Calu3 (cell line): ENCODE measurements at places on chromosomes 5 and 9. TPM values are rescaled to one million over a fixed set of nuclear protein-coding genes. Genes with fewer than 3 reads are reported as not detected.

DNA sequence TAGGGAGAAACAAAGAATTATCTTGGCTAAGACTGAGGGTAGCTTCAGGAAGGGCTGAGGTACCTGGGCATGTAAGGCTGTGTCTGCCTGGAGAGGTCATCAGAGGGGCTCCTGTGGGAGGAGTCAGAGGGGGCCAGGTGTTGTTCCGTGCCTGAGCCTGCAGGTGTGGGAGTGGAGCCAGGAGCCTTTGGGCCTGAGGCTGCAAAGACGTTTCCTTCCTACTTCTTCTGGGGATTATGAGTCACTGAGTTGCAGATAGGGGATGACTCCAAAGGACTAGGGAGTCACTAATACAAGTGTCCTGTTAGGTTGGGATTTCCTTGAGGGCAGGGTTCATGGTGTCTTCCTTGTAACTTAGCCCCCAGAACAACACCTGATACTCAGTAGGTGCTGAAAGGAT, 391.1 kb downstream of the ARHGEF28 start:
- peak; percentile 75 for DNase-seq

DNA sequence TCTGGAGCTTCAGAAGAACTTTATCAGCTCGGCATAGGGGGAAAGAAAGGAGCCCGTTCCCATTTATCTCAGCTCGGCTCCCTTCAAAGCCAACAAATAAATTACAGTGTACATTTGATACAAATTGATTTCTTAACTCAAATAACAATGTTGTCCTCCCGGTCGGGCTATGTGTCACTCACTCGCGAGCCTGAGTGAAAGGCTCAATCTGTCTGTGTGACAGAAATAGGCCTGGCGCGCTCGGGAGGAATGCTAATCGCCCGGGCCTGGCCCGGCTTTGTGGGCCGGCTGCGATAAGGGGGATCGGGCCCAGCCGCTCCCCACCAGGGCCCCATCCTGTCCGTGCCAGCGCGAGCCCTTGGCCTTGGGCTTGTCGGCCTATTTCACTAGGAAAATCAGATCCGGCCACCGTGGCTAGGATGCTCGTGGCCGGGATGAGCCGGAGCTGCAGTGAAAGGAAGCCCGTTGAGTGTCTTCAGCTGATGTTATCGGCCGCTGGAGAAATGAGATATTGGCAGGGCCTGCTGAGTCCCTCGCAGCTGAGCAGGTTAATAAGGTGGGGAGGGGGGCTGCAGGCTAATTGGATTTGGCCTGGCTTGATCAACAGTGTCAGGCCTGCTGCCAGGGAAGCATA, 258.7 kb downstream of the IRX1 start:
- DNase-seq: no peak

DNA sequence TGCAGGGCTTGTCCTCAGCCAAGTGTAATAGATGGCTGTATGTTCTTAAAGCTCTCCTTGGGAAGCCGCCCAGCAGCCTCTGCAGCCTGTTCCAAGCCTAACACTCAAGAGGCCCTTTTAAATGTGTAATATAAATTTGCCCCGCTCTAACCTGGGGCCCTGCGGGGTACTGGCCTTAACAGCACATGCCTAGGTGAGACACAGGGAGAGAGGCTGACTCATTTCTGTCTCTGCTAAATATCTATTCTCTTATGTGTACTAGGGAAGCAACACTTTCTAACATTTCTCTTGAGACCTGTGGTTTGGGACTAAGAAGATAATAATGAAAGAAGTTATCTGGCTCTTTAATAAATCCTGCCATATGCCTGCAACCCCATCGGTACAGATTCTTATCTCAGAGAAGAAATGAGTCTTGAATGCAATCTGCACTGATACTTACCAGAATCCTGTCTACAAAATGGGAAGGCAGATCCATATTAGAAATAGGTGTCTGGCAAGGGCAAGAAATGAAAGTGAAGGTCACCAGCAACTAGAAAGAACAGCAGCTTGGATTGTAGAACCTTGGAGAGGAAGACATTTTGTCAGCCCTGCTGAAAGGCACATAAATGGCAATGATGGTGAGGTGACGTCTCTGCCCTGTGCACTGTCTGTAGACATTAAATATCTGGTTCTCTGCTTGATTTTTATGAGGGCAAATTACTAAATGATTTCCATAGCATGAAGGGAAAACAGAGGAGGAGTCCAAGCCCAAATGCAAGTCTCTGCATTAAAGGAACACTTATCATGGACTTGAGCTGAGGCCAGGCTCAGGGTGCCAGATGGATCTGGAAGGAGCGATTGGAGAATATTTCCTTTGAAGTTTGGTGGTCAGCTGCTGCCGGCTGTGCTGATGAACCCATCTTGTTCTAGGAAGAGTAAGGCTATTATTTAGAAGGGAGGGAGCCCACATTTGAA, 14.5 kb upstream of the TGFBI start:
- DNase-seq: no peak

- no peak for DNase-seq
Observed at GRCh38 chr9:87991151-87991870, 17.0 kb upstream of the CDK20 start.

DNA sequence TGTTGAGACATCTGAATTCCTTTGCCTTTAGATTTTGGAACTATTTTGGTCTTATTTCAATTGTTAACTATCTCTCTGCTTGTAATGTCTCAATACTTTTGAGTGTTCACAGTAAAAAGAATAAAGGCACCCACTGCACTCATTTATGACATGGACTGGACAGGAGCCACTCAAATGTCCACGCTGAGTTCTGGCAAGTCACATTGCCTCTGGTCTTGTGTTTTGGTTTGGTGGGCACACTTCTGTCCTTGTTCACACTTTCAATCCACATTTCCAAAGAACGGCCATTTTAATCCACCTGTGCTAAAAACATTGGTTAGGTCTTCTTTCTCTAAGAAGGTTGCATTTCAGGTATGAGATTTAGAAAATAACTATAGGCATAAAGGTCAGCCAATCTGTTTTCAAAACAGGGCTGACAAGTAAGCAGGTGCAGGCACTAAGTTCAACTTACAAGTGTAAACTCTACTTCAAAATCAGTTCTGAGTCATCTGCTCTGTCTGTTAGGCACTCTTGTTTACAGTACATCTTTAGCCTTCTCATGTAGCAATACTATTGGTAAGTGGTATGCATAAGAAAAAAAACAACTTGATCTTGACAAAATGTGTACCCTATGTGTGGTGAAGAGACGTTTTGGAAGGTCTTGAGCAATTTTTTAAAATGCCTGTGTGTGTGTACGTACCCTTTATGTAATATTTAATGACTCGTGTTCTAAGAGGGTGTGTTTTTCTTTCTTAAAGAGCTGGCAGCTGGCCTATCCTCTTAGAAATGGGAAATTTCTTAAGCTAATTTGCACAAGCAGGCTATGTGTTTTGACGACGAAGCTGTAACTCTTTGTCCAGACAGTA, 31.5 kb upstream of the ZFAND5 start:
- no peak for DNase-seq

DNA sequence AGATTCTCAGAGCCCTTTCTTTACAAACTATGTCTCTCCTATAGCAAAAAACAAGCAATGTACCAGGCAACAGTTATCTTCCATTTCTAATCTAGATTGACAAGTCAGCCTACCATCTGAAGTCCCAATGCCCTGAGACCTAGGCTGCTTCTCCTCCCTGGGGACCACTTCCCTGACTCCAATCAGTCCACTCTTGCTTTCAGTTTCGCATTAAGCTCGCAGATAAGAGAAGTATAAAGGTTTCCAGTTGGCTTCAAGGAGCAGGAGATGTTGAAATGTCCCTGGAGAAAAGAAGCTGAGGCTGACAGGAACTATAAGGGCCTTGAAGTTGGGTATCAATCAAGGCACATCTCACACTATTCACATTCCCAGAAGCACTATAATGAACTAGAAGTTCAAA, 32.3 kb downstream of the ERP44 start:
- DNase-seq: no peak

GRCh38 chr5:55701462-55702103, 10.5 kb downstream of the SLC38A9 start:
- DNase-seq: no peak

- DNase-seq: no peak
Observed at GRCh38 chr9:124414612-124415011, 630 bp downstream of the PSMB7 start.

The SPINK5 gene
- 2.5 and 3.1 TPM in 2 replicates for total RNA-seq

- DNase-seq: no peak
Observed at GRCh38 chr5:160493806-160494338, 72.2 kb downstream of the PTTG1 start.

- DNase-seq: no peak
Observed at GRCh38 chr9:97786341-97786740, 66.7 kb upstream of the FOXE1 start.
